ENCODE measurements at places on chromosomes 6 and 20. TPM values are rescaled to one million over a fixed set of nuclear protein-coding genes. Genes with fewer than 3 reads are reported as not detected.

VSX1 gene
- total RNA-seq = not detected

OPRM1 gene
- total RNA-seq = under 0.01 TPM

LATS1 gene
- 4.9 TPM for total RNA-seq

TP53TG5 gene
- total RNA-seq = not detected

SLC22A2 gene
- total RNA-seq = not detected

SAMD3 gene
- 4.4 TPM for total RNA-seq

SIGLEC1 gene
- total RNA-seq = not detected

SLC35B3 gene
- 22.5 TPM for total RNA-seq

SEC23B gene
- total RNA-seq = 35.7 TPM

HLA-DRA gene
- 0.17 TPM for total RNA-seq

EYS gene
- not detected for total RNA-seq

GINS1 gene
- total RNA-seq = 1.6 TPM

C20orf204 gene
- 0.60 TPM for total RNA-seq

COL21A1 gene
- 15.5 TPM for total RNA-seq

GSTA2 gene
- total RNA-seq = not detected

UNC93A gene
- not detected for total RNA-seq

MTG2 gene
- 20.7 TPM for total RNA-seq

All from bronchial smooth muscle cell (primary cell).